ENCODE measurements at places on chromosomes 1 and 21.

GRCh38 chr1:168636200-168636599 is 59.8 kb downstream of the XCL1 start:
- no peak for DNase-seq

DNA sequence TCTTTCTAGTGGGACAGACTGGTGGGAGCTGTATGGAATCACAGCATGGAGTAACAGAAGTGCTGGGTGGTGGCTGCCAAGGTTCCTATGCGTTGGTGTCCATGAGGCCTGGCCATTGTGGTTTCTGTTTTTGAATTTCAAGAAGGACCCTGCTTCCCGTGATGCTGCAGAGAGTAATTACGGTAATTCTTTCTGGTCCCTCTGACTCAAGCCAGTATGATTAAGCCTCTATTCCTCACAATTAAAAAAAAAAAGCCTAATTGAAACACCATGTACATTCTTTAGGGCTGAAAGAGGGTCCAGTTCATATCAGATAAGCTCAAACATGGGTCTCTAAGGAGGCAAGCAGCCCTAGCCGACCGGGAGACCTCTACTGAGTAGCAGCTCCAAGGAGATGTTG is 10.5 kb upstream of the C1orf21 start:
- no peak for DNase-seq

DNA sequence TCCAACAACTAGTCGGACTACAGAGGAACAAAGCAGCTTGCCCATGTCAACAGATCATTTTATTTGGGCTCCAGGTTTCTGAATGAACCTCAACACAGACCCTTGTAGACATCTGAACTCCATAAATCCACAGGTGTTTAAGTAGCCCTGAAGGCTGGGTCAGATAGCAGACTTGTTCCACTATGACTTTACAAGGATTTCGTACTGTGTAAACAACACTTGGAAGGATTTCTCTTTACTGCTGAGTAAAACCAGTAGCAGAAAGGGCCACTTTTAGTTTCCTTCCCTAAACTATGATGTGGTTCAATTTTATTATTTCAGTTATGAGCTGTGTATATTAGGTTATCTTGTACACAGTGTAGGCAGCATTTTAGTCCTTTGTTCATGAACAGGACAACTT is 316.4 kb upstream of the ADGRL2 start:
- no peak for DNase-seq

- no peak for DNase-seq
Measured at GRCh38 chr1:207458414-207458813, 4.3 kb downstream of the CR2 start.

DNA sequence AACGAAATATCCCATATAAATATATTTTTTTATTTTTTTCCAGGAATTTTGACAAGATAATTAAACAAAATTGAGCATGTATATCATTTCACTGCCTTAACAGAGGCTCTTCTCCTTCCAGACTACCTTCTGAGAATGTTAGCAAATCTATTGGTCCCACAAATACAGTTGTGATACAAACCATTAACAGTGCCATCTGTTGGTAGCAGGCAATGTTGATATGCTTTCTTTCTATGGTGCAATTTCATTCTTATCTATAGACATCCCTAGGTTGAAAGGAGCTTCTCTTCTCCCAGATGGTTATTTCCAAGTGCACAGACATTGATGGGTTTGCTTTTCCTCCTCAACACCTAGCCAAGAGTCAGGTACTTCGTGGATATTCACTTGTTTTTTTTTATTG is 303.6 kb downstream of the USH2A start:
- no peak for DNase-seq

DNA sequence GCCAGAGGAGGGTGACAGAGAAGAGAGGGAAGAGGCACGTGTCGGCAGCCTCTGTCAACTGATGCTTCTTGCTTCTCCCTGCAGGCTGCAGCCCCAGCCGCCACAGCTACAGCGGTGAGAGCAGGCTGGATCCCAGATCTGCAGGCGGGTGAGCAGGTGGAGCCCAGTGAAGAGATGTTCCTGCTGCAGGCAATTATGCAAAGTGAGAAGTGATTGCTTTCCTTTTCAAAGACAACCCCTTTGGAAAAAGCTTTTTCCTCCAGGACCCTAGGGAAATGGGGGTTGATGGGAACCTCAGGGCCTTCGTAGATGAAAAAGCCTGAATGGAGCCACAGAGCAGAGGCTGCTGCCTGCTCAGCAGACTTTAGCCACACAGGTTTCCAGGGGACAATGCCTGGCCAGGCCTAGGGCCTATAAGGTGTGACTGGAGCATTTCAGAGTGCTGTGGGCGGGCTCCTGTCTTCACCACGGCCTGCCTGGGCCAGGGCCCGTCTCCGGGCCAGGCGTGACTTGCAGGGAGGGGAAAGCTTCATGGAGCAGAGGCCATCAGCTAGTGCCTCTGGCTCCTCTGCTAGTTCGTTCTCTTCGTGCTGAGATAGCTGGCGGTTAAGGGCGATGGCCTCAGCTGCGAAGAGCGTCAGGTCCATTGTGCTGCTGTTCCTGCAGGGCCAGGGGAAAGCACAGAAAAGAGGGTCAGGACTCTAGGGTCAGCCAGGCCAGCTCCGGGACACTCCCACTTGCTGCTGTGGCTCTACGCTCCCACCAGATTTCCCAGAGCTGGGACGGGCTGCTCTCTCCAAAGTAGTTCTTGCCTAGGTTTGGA is 6.9 kb upstream of the KNCN start:
- DNase-seq: no peak

DNA sequence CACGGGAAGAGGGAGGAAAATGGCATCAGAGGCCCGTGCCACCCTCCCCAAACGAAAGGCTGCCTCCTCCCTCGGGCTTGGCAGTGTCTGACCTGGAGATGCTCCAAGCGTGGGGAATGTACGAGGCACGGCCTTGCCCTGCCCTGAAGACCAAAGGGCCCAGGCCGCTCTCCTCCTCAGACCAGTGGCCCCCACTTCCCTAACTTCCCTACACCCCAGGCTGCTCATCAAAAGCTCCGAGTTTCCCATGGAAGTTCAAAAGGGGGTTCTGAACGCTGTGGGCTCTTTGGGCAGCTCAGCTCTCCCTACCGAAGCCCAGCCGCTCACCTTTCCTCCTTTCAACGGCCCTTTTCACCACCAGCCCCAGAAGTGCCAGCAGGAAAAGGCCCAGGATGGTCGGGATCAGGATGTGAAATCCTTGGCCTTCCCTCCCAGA is 11.8 kb downstream of the FCMR start:
- no peak for DNase-seq

DNA sequence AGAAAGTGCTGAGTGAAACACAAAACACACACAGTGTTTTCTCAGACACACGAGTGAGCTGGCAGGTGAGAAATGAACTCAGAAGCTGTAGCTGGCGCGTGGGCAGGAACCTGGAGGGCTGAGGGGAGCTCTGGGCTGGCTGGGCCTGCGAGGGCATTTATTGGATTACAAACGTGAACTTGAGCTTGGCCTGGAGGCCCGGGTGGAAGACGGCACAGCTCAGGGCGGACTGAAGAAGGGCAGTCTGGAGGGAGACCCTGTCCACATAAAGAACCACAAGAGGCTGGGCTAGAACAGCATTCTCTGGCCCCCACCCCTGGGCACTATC is 52.1 kb upstream of the ADARB1 start:
- no peak for DNase-seq

- no peak for DNase-seq
Measured at GRCh38 chr21:45155910-45156309, 81.5 kb downstream of the ADARB1 start.

DNA sequence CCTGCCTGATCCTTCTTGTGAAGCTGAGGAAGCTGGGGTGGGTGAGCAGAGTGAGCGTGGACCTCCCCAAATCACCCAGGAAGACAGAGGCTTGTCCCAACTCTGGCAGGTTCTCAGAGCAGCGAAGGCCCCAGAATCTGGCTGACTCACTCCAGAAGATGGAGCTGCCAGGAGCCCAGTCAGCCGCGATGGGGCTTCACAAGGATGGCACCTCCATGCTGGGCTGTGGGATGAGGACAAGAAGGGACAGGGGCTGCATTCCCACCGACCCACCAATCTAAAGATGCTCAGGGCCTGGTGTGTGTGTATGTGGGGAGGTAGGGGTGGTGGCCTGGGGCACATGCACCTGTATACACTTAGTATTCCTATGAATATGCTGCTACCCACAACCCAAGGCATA is 52.9 kb downstream of the ATP1A1 start:
- no peak for DNase-seq

GRCh38 chr1:97603218-97603617 is 317.6 kb downstream of the DPYD start:
- no peak for DNase-seq

- no peak for DNase-seq
Measured at GRCh38 chr1:76073481-76073880, 1.1 kb upstream of the ST6GALNAC3 start.

GRCh38 chr1:21742578-21742977 is 40.4 kb downstream of the USP48 start:
- no peak for DNase-seq

DNA sequence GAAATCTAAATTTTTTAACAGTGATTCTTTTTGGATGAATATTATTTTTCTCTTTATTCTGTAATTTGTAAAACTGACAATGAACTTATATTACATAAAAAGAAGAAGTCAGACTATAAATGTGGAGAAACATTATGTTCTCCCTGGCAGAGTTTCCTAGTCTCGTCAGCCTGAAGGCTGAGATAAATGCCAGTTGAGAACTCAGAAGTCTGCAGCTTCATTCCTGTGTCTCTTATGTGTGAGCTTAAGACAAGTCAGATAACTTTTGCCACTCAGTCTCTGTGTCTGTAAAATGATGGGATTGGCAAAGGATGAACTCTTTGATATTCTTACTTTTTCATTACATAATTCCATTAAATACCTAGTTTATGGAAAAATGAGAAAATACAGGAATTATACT is 568.8 kb upstream of the ZRANB2 start:
- no peak for DNase-seq

GRCh38 chr21:45460611-45461368 is 55.8 kb downstream of the COL18A1 start:
- DNase-seq: no peak

GRCh38 chr1:117674521-117675400 is 68.9 kb downstream of the TENT5C start:
- no peak for DNase-seq

- no peak for DNase-seq
Measured at GRCh38 chr1:110726755-110727154, 52.0 kb upstream of the KCNA3 start.

GRCh38 chr1:50955116-50955515 is 5.0 kb downstream of the FAF1 start:
- no peak for DNase-seq

DNA sequence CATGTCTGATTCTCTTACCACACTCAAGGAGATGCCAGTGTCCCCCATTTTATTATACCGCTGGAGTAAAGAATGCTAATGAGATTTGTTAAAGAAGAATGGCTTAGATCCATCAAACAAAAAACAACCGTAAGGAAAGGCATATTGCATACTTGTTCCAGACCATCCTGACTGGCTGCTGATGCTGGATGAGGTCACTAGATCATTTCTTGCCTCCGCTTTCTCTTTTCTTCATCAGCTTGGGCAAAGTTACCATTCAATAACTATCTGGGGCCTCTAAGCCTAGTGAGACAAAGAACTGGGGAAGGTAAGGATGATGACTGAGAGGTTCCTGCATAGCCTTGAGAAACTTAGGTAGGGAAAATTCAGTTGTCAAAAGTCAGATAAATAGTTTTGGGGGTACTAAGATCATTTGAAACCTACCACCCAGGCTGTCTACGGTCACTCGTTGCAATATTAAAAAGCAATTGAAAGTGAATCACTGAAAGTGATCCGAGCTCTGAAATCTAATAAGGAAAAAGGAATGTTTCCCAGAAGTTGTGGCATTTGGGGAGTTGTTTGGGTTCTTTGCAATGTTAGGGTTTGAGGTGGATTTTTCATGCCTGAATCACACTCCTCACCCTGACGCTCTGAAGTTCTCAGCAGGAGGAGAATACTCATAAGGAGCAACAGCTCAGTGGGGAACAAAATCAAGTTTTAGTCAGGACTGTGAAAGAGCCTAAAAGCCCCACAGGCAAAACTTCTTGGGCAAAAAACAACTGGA is 176.8 kb downstream of the HHIPL2 start:
- no peak for DNase-seq

DNA sequence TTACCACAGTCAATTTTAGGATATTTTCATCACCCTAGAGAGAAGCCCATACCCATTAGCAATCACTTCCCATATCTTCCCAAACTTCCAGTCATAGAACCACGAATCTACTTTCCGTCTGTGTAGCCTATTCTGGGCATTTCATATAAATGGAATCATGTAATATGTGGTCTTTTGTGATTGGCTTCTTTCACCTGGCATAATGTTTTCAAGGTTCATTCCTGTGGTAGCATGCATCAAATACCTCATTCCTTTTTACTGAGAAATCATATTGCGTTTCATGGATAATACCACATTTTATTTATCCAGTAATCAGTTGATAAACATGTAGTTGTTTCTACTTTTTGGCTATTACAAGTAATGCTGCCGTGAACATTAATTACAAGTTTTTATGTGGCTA is 21.5 kb downstream of the DESI2 start:
- no peak for DNase-seq

DNA sequence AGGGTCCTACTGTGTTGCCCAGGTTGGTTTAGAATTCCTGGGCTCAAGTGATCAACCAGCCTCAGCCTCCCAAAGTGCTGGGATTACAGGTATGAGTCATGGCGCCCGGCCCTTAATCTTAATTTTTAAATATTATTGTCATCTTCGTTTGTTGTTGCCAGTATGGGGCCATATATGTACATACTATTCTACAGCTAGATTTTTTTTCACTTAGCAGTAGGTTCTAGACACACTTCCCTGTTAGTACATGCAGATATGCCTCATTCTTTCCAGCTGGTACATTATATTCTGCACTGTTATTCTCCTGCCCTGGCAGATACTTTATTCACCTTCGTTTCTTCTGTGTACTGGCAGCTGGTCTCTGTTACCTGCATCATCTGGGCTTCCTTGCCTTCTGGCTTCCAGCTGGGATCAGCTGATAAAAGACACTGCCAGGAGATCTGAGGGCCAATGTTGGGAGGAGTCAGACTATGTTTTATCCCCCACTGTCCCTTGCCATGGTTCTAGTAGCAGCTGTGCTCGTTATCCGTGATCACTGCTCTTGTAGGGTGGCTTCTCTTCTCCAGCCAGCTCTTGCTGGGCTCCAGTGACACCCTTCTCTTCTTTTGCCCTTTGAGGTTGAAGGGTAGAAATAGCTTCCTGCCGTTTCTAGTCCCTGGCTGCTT is 24.7 kb downstream of the ST3GAL3 start:
- no peak for DNase-seq

DNA sequence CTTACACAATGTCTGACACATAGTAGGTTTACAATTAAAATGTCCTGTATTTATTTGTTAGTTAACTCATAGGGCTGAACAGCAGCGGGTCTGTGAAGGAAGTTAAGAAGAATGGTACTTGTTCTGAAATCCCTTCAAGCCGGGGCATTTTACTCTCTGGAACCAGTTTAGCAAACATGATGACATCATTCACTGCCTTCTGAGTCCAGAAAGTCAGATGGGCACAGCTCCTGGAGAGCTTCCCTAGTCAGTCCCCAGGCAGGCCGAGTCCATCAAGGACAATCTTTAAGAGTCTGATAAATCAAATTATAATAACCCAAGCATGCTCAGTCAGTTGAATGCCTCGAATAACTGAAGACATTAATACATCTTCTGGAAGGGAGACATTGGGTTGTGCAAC is 125.4 kb upstream of the DAB1 start:
- no peak for DNase-seq

All from stimulated activated CD4-positive, alpha-beta T cell treated with anti-CD3 and anti-CD28 coated beads, Interleukin-12 subunit alpha, Interleukin-12 subunit beta, amount 100 ng/mL, for 4 hours (primary cell).